ENCODE measurements at places on chromosomes 3 and 15.
A peak's percentile ranks its signal among the peaks of the same experiment; 100 is the strongest.

DNA sequence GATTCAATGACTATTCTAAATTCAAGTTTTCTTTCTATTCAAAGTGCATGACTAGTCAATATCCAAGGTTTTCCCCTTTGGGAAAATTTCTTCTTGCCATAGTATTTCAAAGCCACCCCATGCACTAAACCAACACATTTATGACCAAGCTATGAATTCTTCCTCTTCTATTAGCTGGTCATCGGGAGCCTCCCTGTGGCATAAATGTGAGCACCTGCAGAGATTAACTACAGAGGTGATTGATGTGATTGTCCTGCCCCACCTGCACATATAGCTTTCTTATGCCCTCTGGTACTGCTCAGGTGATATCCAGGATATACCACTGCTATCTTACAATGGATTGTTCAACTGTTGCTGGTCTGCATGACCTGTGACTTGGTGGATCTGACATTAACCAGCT, 694.9 kb downstream of the ZBBX start:
- no peak for DNase-seq

DNA sequence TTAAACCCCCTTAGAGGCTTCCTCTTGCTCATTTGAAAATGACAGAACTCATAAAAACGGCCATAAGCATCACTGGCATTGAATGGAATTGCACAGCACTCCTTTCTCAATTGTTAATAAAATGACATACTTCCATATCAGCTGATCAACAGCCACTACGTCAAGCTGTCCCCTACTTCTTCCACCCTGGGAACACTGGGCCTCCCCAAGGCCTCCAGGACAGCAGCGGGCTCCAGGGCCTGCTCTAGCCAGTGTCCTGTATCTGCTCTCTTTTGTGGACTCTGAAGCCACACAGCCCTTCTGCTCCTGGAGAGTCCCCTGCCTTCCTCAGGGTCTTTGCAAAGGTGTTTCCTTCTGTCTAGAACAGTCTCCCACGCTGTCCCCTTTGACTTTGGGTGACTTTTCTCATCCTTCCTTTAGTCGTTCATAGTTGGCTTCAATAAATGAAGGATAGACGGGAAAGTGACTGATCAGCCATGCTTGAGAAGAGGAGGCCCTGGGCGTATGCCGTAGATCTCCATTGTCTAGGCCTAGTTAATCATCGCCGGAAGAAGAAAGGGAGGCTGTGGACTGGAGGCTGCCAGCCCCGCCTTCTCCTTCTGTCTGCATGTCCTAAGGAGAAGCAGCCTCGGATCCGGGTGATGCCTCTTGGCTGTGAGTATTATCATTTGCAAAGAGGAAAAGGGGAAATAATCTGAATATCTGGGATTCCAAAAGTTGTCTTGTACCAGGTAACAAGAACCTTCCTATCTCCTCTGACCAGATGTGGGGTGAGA, 4.7 kb upstream of the THSD4 start:
- no peak for DNase-seq

GRCh38 chr3:3560591-3561311, 238.5 kb upstream of the LRRN1 start:
- no peak for DNase-seq

DNA sequence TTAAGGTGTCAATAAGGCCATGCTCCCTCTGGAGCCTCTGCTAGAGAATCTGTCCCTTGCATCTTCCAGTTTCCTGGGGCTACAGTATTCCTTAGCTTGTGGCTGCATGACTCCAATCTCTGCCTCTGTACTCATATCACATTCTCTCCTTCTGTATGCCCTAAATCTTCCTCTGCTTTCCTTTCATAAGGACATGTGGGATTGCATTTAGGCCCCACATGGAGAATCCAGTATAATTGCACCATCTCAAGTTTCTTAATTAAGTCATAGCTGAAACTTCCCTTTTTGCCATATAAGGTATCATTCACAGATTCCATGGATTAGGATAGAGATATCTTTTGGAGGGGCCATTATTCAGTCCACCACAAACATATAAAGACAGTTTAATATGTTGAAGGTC, 409.8 kb upstream of the TMCO5A start:
- DNase-seq = no peak

- no peak for DNase-seq
These were observed 351.8 kb downstream of the GABRB3 start for GRCh38 chr15:26421065-26421464.

GRCh38 chr3:62481962-62482361, 108.6 kb upstream of the FEZF2 start:
- DNase-seq = no peak

GRCh38 chr3:16841904-16842271, 42.9 kb upstream of the PLCL2 start:
- DNase-seq = no peak

- no peak for DNase-seq
These were observed 47.2 kb downstream of the THBS1 start for GRCh38 chr15:39628144-39628508.

GRCh38 chr3:131973731-131974130, 61.1 kb downstream of the CPNE4 start:
- no peak for DNase-seq

DNA sequence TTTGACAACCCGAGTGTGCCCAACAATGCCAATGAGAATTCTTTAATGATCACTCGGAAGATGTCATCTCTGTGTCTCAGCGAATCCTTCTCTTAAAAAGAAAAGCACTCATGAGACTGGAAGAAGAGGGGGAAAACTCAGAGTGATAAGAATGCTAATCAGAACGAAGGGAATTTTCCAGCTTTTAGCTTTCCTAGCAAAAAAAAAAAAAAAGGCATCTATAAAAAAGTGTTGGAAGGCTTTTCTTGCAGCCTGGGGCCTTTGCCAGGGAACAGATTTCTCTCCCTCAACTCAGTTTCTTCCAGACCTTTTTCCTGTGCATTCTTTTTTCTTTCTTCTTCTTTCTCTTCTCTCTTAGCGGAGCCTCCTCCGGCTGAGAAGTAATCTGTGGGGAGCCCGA, 80.5 kb upstream of the NEO1 start:
- no peak for DNase-seq

DNA sequence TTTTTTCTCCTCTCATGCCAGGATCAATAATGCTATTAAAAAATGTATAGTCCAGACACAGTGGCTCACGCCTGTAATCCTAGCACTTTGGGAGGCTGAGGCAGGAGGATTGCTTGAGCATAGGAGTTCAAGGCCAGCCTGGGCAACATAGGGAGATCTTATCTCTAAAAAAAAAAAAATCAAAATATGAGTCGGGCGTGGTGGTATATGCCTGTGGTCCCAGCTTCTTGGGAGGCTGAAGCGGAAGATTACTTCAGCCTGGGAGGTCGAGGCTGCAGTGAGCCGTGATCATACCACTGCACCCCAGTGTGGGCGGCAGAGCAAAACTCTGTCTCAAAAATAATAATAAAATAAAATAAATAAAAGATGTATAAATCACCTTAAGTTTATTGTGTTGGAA, 75.4 kb downstream of the WWTR1 start:
- DNase-seq = no peak

DNA sequence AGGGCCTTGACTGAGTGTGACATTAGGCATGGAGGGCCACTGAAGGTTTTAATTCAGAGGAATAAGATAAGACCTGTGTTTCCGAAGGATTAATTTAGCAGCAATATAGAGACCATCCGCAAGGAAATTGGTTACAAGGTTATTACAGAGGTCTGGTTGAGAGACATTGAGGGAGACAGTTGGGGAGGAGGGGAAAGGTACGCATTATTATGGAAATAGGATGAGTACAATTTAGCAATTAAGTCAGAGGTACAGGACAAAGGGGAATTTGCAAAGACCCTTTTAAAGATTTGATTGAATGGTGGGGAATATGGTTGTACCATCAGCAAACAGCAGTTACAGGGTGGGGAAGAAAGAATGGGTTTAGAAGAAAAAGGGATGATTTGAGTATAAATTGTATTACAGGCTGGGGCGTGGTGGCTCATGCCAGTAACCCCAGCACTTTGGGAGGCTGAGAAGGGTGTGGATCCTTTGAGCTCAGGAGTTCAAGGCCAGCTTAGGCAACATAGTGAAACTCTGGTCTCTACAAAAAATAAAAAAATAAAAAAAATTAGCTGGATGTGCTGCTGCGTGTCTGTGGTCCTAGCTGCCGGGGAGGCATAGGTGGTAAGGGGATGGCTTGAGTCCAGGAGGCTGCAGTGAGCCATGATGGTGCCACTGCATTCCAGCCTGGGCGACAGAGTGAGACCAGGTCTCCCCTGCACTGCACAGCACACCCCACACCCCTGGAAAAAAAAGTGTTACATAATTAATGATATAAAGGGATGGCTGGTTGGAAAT, 11.3 kb downstream of the ARL8B start:
- DNase-seq = no peak

- no peak for DNase-seq
These were observed 23.6 kb downstream of the TLNRD1 start for GRCh38 chr15:81024265-81024872.

- DNase-seq = no peak
These were observed 340.7 kb downstream of the ROBO1 start for GRCh38 chr3:79427081-79427480.

DNA sequence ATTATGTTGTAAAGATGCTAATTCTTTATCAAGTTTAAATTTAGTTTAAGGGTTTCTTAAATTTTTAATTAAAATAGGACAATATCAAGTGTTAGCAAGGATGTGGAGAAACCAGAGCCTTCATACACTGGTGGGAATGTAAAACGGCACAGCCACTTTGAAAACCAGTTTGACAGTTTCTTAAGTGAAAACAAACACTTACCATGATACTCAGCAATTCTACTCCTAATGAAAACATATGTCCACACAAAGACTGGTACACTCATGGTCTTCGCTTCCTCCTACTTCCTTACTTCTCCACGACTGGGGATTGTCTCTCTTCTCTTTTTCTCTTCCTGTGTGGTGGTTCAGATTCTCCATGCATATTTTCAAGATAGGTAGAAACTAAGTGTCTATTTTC, 9.2 kb downstream of the SKIC8 start:
- no peak for DNase-seq

GRCh38 chr3:148992635-148993255, 1.4 kb downstream of the GYG1 start:
- no peak for DNase-seq

- DNase-seq = no peak
These were observed 284.5 kb upstream of the SEMA6D start for GRCh38 chr15:47432826-47433225.

GRCh38 chr3:178443634-178444033, 92.6 kb upstream of the KCNMB2 start:
- DNase-seq = no peak

- DNase-seq = no peak
These were observed 37.8 kb downstream of the CCNL1 start for GRCh38 chr3:157122116-157122515.

- DNase-seq = no peak
These were observed 82.7 kb downstream of the SLC25A26 start for GRCh38 chr3:66303491-66303901.

DNA sequence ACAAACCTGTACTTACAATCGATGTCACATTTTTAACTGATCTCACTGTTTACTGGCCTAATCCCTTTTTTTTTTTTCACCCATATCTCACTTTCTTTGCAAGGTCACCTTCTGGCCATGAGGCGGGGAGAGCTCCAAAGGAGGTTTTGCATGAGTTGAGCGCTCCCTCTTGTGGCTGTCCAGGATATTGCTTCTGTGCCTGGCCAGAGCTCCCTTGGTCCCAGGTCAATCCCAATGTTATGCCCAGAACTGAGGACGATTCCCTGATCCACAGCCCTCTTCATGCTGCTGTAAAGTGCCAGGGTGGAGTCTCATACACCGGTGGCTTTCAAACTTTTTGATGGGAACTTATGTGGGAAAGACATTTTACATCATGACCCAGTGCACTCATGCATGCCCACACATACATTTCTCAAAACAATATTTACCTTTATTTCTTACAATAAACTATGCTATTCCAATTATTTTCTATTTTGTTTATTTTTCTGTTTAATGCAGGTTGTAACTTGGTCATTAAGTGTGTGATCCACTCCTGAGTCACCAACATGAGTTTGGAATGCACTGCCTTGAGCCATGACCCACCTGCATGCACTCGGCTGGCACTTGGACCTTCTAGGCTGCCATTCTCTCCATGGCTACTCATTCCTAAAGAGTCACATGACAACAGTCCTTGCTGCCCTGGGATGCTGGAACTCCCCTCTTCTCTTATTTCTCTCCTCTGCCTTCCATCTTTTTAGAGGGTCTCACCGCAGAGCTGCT, 9.6 kb upstream of the SST start:
- peak; percentile 45 for DNase-seq

DNA sequence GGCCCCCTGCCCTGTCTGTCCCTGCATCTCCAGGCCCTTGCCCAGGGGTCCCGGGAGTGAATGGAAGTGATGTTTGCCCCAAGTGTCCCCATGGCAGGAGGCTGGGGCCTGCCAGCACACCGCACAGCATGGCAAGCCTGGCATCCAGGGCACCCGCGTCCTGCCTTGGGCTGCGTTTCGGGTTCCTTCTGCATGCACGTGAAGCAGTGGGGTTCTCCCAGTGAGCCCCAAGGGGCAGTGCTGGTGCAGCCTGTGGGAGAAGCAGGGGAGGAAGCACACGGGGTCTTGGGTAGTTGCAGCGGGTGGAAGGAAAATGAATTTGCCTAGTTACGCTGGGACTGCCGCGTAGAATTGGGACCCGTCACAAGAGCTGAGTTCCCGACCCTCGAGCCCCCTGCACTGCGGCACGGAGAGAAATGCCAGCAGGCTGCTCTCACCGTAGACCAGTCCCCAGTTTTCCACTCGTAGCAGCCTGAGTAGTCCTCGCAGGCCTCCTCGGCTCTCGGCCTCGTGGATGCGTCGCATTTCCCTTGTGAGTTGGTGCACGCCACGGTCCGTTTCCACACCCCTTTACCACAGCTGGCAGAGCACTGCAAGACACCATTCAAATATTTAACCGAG, 259.5 kb upstream of the LYSMD4 start:
- no peak for DNase-seq

GRCh38 chr3:147760085-147760484, 350.9 kb downstream of the ZIC1 start:
- no peak for DNase-seq

GRCh38 chr3:179286331-179286730, 35.4 kb upstream of the KCNMB3 start:
- no peak for DNase-seq

DNA sequence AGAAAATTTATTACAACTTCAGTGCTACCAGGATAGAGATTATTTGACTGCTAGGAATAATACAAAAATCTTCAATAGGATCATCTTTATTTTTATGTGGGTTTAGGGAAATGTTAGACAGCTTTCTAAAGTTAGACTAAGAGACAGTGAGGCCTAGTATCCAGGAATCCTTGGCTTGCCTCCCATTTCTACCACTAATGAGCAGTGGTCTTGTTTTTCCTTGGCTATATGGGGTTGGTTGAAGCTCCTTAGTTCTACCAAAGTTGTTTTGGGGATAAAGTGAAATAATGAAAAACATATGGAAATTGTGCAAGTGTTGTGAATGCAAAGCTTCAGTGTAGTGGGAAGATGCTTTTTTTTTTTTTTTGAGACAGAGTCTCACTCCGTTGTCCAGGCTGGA, 16.8 kb downstream of the AP4E1 start:
- no peak for DNase-seq

GRCh38 chr3:48747706-48748105, 30.7 kb upstream of the IP6K2 start:
- DNase-seq = no peak

DNA sequence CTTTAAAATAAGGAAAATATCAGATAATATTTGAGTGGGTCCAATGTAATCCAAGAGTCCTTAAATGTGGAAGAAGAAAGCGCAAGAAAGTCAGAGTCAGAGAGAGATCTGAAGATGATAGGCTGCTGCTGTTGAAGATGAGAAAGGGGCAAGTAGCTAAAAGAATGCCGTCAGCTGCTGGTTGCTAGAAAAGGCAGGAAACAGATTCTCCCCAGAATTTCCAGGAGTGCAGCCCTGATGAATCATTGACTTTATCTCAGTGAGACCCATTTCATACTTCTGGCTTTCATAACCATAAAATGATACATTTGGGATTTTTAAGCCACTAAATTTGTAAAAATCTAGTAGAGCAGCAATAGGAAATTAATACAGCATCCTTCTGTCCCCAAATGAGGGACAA, 7.5 kb upstream of the CHMP2B start:
- no peak for DNase-seq

Measured in SK-N-MC (cell line).